ENCODE measurements at places on chromosomes 4 and X.
A peak's percentile ranks its signal among the peaks of the same experiment; 100 is the strongest.

GRCh38 chr4:113904877-113905276 lies 74.6 kb downstream of the ARSJ start:
- no peak for DNase-seq

DNA sequence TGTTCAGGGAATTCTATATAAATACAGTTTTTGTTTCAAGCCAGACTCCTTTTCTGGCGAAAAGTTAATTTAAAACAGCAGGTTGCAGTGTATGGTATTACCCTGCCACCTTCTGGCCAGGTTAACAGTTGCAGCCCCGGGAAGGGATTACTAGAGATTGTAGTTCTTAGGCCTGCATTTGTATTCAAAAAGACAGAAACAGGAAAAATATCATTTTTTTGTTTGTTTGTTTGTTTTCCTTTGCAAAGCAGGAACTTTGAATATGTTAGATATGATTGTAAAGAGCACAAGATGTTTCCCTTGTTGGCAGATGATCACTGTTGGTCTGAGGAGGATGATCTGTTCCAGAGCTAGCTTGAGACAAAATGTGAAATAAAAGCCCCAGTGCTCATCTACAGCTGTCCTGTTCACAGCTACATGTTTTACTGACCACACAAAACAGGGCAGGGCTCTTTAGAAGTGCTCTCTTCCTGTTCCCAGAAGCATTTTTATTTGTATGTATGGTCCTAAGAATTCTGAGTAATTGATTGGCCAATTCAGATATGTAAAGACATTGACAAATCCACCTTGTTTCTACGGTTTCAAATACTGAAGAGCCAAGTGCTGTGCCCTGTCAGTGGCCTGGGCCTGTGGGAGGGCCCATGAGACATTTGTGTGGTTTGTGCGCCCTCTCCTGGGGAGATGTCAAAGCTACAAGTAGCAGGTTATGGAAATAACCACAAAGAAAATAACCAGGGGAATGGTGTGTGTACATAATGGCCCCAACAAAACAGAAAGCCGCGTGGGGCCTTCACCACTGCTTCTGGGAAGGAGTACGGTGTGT lies 57.9 kb downstream of the CLDN22 start:
- DNase-seq = peak; percentile 34

- DNase-seq = peak; percentile 74
Measured at GRCh38 chrX:153884590-153884989, 1.4 kb downstream of the L1CAM start.

GRCh38 chr4:119906277-119906676 lies 160.4 kb downstream of the MAD2L1 start:
- no peak for DNase-seq

DNA sequence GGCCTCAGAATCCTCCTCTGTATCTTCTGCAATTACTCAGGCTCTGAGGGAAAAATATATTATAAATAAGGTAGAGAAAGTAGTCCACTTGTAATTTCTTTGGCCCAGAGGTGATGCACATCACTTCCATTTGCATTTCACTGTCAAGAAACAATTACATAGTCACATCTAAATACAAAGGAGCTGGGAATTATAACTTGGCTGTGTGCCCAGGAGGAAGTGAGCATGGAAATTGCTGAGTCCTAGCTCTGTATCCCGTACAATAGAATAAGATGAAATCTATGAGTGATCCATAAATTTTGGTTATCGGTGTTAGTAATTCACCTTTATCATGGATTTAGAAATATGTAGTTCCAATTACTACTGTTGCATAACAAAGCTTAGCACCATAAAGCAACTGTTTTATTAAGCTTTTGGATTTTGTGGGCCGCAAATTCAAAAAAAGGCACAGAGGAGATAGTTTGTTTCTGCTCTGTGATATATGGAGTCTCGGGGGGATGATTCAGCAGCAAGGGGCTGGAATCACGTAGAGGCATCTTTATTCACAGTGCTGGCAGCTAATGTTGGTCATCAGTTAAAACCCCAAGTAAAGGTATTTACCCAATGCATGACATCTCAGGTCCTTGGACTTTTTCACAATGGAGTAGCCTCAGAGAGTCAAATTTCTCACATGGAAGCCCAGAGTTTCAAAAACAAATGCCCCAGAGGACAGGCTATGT lies 241.4 kb upstream of the GALNT7 start:
- DNase-seq = peak; percentile 2
